NCI-H2029 (cell line): ENCODE measurements at places on chromosomes 6 and 20.
A peak's percentile ranks its signal among the peaks of the same experiment; 100 is the strongest.

GRCh38 chr6:15145821-15146220 lies 100.0 kb upstream of the JARID2 start:
- no peak for DNase-seq

DNA sequence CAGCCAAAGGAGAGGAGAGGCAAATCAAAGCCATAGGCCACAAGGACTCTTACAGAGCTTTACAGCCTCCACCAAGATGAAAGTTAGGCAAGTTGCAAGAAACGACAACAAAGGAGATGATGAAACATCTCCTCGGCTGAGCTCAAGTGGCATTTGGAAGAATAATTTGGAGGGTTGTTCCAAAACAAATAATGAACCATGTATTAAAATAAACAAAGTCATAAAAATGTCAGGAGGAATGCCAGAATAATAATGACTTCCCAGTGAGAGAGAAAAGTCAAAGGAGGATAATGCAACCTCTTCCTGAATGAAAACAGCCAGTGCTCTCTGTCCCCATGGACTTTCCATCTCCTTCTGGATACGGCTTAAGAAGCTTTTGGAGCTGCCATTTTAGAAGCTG lies 371.4 kb upstream of the ID4 start:
- DNase-seq, result peak; percentile 55

DNA sequence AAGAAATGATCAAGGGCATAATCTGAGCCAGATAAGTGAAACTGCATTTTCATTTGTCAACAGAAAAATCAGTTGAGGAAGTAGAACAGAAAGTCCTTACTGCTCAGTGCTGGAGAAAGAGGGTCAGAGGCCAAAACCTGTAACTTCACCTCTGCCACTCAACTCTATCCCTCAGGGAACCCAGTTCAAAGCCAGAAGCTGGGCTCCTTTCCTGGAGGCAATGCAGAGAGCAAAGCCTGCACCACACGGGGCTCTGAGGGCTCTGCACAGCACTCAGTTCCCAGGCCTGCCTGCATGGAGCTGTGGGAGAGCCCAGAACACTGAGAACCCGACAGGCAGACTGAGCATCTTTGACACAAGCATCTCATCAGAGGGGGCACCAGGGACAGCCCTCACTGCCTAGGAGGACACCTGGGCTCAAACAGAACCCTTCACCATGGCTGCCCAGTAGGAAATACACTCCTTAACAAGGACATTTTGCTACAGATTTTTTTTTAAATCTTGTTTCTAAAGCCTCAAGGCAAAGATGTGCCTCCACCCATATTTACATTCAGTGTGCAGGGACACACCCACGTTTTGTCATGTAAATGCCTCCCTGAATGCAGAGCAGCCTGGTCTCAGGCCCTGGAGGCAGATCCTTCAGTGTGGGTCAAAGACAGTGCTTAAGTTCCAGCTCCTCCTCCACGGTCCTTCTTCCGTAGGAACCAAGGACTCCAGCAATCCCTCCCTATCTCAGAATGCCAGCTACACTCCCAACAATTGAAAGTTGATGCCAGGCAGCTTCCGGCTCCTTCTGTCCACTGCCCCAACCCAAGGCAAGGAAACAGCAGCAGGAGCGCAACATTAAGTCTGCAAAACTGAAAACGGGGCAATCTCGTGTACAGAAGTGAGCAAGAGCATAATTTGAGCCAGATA lies 6.6 kb downstream of the RNASET2 start:
- no peak for DNase-seq

DNA sequence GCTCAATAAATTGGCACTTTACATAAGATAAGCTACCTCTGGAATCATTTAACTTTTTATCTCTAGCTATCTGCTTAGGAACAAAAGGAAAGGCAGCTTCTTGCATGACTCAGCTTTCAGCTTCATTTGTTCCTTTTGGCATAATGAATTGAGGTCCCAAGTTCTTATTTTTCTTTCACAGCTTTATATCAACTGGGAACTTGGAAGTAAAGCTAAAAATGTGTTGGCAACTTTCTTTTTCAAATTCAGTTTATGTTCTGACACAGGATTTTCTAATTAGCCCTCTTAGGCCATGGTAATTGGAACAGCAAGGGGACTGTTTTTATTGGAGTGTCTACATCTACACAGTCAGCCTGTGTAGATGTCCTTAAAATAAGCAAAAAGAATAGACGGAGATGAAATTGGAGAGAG lies 55.2 kb upstream of the MRAP2 start:
- no peak for DNase-seq

DNA sequence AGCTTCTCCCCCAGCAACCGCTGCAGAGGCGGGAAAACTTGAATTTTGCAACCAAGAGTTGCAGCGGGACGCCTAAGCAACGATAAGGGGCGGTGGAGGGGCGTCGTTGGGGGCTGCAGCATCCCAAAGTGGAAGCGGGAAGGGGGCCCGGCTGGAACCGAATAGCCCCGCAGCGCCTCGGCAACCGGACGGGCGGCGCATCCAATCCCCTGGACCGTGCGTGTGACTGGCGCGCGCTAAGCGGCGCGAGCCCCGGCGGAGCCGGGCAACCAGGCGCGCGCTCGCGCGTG lies 670 bp upstream of the PARD6B start:
- DNase-seq, result no peak

- no peak for DNase-seq
These were observed 105.1 kb downstream of the TRMT11 start for GRCh38 chr6:126091466-126091865.

DNA sequence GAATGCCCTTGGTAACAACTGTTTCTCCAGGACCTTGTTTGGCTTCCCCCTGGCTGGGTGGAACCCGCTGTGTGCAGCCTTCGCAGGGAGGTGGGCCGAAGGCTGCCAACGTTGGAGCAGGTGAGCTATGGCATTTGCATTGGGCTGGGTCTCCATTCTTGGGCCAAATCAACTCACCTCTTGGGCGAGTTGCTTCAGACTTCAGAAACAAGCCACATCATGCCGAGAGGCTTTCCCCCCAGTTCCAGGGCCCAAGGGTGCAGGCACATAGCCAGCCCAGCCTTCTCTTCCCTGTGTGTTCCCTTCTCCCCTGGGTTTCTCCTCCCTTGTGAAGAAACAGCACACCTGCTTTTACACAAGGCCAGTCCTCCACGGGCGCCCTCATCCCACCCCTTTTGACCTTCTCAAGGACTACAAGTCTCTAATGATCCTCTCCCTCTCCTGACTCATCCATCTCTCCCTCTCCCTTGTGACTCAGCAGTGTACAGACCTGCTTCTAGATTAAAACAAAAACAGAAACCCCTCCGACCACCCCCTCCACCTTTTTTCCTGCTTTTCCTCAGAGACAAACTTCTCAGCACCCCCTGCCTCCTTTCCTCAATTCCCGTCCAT lies 41.6 kb downstream of the FAM209B start:
- DNase-seq, result no peak
